ENCODE measurements at places on chromosomes 7 and 10.

DNA sequence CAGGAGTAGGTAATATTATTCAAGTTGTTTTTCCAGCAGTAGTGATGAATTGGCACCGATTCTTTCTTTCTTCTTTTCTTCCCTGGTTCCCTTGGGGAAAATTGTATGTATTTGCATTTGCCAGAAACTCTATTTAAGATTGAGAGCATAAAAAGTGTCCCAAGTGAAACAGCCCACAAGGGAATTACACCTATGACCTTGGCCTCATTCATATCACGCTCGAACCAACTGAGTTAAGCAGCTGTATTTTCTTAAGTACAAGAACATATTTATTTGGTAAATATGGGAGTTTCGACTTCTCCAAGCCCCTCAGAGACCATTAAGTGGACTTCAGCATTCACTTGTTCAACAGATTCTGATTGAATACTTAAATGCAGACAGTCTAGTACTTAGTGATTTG, 54.1 kb upstream of the MET start:
- no peak for DNase-seq

GRCh38 chr10:100362570-100363496, 15.8 kb downstream of the SCD start:
- no peak for DNase-seq

GRCh38 chr10:80274396-80275134, 14.9 kb downstream of the MAT1A start:
- no peak for DNase-seq

DNA sequence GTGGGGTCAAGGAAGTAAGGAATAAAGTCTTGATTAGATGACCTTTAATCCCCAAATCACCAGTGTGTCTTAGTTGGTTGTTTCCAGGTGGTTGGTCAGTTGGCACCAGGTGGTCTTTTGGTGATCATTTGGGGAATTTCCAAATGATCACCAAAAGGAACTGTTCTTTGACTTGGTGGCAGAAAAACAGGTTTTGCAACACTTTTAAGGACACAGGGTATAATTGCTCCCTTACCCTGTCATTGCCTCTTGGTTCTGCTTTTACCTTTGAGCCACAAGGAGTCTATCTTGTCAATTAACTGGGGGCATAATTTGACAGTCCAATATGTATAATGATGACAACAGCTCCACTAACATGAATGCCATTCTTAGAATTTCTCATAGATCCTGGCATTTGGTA, 104.2 kb downstream of the ADK start:
- no peak for DNase-seq

GRCh38 chr7:128099204-128099671, 68.0 kb upstream of the LRRC4 start:
- DNase-seq, result no peak

DNA sequence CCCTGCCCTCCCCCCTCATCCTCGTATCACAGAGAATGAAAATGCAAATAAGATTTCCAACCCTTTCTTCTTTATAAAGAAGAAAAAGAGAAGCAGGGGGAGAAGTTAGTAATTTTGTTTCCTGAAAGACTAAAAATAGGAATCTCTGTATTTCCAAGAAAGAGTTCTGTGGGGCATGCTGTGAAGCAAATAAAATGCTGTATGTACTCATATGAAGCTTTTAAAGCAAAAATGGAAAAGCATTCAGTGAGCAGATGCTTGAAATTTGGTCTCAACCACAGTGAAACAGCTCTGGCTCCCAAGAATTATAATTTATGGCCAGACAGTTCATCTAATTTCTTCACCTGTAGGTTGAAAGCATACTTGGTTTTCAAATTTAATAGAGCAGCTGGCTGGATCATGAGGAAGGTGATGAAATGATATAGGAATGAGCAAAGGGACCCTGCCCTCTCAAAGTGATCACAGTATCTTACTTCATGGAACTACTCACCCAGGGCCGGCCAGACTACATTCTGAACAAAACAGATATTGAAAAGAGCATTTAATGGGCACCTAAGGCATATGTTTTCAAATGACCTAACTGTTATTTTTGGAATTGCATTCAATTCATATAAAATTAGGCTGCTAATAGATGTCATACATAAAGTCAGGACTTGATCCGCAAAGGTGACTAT, 31.4 kb downstream of the SVIL start:
- no peak for DNase-seq

Data from esophagus muscularis mucosa (tissue), 4 donors.